Natural killer cell (primary cell): ENCODE measurements at places on chromosomes 7 and 10. TPM values are rescaled to one million over a fixed set of nuclear protein-coding genes. Genes with fewer than 3 reads are reported as not detected.

TUBB8 gene
- 0.89 TPM for total RNA-seq

DNA sequence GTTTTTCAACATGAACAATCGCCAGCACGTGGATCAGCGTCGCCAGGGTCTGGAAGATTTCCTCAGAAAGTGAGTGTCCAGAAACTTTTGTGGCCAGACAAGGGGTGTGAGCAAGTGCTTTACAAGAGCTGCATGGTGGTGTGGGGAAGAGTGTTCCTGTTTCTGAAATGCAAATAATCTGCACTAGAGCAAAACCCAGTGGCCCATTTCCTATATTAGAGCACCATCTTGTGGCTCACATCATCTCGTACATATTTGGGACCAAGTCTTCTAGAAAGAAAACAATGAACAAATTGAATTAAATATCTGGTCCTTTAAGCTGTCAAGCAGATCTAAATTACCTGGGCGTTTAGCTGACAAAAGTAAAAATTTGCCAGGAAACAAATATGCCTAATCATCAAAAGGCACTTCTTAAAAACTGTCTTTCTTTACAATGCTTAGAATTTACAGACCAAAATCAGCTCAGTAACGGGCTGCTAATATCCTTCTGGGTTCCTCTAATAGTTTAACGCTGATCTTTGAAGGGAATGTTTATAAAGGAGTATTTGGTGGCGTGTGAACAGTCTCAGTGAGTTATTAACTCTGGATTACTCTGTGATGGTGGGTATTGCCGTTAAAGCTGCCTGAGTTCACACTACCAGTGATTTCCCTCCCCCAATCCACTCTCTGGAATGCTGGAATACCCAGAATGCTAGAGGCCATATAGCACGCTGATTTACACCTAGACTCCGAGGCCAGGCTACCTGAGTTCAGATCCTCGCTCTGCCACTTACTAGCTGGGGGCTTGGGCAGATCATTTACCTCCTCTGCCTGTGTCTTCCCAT lies 73.6 kb downstream of the SNX10 start:
- H3K4me1 ChIP-seq = no peaks in the 10 kb centered on the region
- H3K27ac ChIP-seq = no peak overlapping the region
- no peak for DNase-seq
- H3K36me3 ChIP-seq = peaks cover 32% of the 10 kb centered on the region

DNA sequence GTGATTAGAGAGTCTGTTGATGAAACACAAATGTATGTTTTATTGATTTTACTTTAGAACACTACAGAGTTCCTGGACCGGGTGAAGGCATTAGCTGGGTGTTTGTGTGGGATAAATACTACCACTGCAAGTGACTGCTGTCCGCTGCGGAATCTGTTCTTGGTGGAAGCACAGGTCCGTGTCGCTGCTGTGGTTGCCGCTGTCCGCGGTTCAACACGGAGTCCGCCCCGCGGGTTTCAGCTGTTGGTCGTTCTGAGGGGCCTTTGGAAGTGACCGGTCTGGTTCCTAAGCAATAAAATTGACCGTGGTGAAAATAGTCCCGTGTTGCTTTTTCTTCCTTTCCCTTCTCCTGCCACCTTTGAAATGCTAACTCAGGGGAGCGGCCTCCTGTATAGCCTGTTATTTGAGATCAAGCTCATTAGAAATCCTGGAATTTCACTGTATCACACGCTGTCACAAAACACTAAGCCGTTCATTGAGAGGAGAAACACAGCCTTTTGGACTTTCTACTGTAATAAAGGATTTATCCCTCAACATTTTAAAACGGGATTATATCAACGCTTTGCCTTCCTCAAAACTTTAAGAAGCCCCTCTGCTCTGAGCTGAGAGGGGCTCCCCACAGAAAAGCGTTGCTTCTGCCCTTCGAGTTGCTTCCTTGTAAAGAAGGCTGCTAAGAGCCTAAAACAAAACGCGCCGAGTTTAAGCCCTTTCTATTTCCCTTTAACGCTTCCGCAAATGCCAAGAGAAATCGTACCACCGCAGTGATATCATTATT lies 2.6 kb downstream of the NKX6-2 start:
- H3K27ac ChIP-seq = no peak overlapping the region
- H3K27me3 ChIP-seq = no peaks in the 10 kb centered on the region
- DNase-seq = no peak

- no peak for DNase-seq
- H3K27ac ChIP-seq = no peak overlapping the region
- peaks cover 4% of the 10 kb centered on the region for H3K4me1 ChIP-seq
- H3K27me3 ChIP-seq = no peaks in the 10 kb centered on the region
- H3K36me3 ChIP-seq = no peaks in the 10 kb centered on the region
These were observed 198.9 kb downstream of the REEP3 start for GRCh38 chr10:63720072-63720537.

DNA sequence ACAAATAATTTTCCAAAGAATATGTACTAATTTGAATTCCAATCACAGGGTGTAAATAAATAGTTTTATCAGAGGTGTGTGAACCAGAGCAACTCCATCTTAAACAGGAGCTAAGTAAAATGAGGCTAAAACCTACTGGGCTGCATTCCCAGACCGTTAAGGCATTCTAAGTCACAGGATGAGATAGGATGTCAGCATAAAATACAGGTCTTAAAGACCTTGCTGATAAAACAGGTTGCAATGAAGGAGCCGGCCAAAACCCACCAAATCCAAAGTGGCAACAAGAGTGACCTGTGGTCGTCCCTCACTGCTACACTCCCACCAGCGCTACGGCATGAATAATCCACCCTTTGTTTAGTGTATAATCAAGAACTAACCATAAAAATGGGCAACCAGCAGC lies 291.7 kb upstream of the SEMA3D start:
- no peaks in the 10 kb centered on the region for H3K36me3 ChIP-seq
- no peak for DNase-seq
- H3K27ac ChIP-seq = no peak overlapping the region
- no peaks in the 10 kb centered on the region for H3K4me1 ChIP-seq

DNA sequence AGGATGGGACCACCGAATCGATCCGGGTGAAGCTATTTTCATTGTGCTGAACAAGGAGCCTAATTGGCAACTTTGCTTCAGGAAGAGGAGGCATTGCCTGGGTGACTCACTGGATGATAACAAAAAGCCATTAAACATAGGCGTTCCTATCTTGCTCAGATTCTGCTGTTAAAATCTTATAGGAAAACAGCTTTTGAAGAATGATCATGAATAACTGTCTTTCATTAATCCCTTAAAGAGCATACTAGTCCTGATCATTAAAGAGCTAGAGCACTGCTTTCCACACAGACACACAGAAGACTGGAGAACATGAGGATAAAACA lies 174.2 kb upstream of the IMMP2L start:
- no peak overlapping the region for H3K27ac ChIP-seq
- DNase-seq = no peak
- no peaks in the 10 kb centered on the region for H3K27me3 ChIP-seq
- H3K36me3 ChIP-seq = no peaks in the 10 kb centered on the region

ZNF804B gene
- not detected for total RNA-seq

DNA sequence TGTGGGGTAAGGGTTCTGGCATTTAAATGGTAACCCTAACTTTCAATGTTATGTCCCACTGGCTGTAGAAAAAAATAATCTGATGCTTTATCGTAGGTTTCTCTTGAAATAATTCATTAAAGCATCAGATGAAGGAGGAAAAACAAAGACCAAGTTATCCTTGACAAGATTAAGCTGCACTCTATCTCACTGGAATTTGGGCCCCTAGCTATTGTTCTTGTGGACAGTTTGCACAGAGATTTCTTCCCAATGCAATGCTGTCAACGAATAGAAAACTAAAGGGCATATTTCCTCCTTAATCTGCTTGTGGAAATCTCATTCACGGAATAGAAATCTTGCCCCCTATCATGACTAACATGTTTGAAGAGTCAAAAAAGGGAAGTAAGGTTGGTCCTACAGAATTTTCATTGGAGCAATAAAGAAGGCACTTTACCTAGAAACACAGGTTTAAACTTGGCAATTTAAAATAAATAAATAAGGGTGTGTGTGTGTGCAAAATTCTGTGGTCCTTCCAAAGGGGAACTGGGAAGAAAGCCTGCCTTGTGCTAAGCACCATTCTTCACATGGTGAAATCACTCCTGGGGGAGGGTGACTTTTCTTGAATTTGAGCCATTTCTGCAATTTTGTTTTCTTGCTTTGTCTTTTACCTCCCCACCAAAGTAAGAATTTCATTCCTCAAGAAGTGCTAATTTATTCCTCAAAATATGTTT lies 242.8 kb downstream of the GLI3 start:
- H3K4me1 ChIP-seq = no peaks in the 10 kb centered on the region
- no peak overlapping the region for H3K4me3 ChIP-seq
- no peaks in the 10 kb centered on the region for H3K27me3 ChIP-seq
- H3K36me3 ChIP-seq = no peaks in the 10 kb centered on the region
- no peak for DNase-seq

GRCh38 chr10:91378061-91378460 lies 32.1 kb upstream of the HECTD2 start:
- H3K27me3 ChIP-seq = peaks cover 5% of the 10 kb centered on the region
- H3K27ac ChIP-seq = no peak overlapping the region
- no peak for DNase-seq
- no peak overlapping the region for H3K4me3 ChIP-seq
- peaks cover 3% of the 10 kb centered on the region for H3K4me1 ChIP-seq
- H3K36me3 ChIP-seq = no peaks in the 10 kb centered on the region

- DNase-seq = no peak
- H3K4me1 ChIP-seq = no peaks in the 10 kb centered on the region
- H3K36me3 ChIP-seq = no peaks in the 10 kb centered on the region
- no peaks in the 10 kb centered on the region for H3K27me3 ChIP-seq
These were observed 90.3 kb downstream of the FRMPD2 start for GRCh38 chr10:48184224-48184623.

GRCh38 chr7:87935384-87935706 lies 1.3 kb downstream of the ADAM22 start:
- no peak overlapping the region for H3K27ac ChIP-seq
- peaks cover 15% of the 10 kb centered on the region for H3K4me1 ChIP-seq
- peak; percentile 5 for DNase-seq
- peak overlapping the region; percentile 72 for H3K4me3 ChIP-seq
- H3K36me3 ChIP-seq = no peaks in the 10 kb centered on the region
- H3K27me3 ChIP-seq = no peaks in the 10 kb centered on the region

PRR15 gene
- not detected for total RNA-seq

DNA sequence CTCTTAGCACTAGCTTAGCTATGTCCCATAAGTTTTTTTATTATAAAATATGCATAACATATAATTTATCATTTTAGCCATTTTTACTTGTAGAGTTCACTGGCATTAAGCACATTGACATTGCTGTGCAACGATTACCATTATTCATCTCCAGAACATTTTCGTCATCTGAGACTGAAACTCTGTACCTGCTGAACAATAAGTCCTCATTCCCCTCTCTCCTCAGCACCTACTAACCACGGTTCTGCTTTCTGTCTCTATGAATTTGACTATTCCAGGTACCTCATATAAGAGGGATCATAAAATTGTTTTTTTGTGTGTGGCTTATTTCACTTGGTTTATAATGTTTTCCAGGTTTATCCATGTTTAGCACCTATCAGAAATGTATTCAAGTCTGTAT lies 64.1 kb downstream of the SHOC2 start:
- no peak for DNase-seq
- no peaks in the 10 kb centered on the region for H3K36me3 ChIP-seq
- H3K27ac ChIP-seq = no peak overlapping the region
- no peak overlapping the region for H3K4me3 ChIP-seq
- no peaks in the 10 kb centered on the region for H3K27me3 ChIP-seq

HIF1AN gene
- 58.7 TPM for total RNA-seq

GIMAP5 gene
- 64.1 TPM for total RNA-seq

DNA sequence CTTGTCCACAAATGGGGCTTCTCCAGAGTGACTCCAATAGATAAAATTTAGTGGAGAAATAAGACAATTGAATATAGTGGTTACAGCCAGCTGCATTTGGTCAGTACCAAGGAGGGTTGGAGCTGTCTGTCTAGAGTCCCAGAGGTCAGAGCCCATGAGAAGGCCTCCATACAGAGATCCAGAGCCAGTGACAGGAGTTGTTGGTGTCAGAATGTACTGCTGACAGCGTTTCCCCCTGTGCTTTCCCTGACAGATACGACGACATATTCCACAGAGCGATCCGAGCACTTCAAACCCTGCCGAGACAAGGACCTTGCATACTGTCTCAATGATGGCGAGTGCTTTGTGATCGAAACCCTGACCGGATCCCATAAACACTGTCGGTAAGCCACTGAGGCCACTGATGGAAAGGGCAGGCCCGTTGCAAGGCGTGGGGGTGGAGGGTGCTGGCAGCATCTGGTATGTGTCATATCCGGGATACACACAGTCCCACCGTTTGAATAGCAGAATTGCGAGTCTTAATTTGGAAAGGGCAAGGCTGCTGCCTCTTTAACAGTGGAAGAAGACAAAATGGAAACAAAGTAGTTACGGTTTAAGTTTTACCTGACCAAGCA lies 483.6 kb downstream of the NRG3 start:
- no peaks in the 10 kb centered on the region for H3K36me3 ChIP-seq
- no peak overlapping the region for H3K27ac ChIP-seq

CALML3 gene
- total RNA-seq = not detected

OR2A5 gene
- total RNA-seq = not detected

CFAP70 gene
- 2.9 TPM for total RNA-seq

OR2A7 gene
- total RNA-seq = 1.4 TPM

DNA sequence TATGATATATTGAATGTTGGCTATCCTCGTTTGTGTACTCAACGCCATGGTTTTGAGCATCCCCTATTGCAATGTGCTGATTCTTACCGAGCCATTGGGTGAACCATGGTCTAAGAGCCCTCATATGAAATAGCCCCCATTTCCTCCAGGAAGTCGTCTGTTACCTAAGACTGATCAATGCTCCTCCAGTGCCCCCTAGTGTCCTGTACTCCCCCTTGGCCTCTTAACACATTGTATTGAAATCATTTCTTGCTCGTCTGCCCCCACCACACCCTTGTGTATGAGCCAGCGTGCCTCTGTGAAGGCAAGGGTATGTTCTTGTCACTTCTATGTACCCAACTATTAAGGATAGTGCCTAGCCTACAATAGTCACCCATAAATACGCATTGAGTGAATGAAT lies 11.2 kb upstream of the SLC35B4 start:
- no peaks in the 10 kb centered on the region for H3K36me3 ChIP-seq
- peak; percentile 79 for DNase-seq
- H3K4me1 ChIP-seq = no peaks in the 10 kb centered on the region
- H3K27ac ChIP-seq = no peak overlapping the region

DNA sequence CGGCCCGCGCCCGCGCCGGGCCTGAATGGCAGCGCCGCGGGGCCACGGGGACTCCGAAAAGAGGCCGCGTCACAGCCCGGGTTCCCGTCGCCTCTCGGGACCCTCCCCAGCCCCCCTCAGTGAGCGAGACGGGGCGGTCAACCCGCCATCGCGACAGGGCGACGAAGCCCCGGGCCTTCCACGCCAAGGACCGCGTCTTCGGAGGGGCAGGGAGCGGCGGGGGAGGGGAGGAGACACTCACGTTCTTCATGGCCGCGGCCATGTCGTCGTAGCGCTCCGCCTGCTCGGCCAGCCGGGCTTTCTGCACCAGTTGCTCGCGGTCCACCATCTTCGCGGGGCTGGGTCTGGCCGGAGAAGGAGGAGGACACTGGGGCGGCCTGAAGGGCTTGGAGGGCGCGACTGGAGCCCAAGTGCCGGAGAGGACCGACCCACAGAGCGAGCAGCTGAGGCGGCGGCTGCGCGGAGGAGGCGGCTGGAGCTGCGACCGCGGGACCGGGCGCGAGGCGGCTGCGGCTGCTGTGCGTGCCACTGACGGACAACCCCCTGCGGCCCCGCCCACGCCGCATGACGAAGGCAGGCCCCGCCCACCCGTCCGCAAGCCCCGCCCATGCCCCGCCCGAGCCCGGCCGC lies at the start of gene YWHAG:
Gene YWHAG (minus strand): TSS at position 511 of the 630 bp plus-strand sequence. CDS start 183 bp downstream, at position 328.
- H3K27ac ChIP-seq = peak within 1 kb of the TSS; percentile 99
- peak within 1 kb of the TSS; percentile 97 for H3K4me3 ChIP-seq
- DNase-seq = peak; percentile 84
- H3K27me3 ChIP-seq = no peaks in the 10 kb centered on the region
- H3K36me3 ChIP-seq = peaks cover 3% of the 10 kb centered on the region
- peaks cover 10% of the 10 kb centered on the region for H3K4me1 ChIP-seq
